ENCODE measurements at places on chromosomes 6 and 20. TPM values are rescaled to one million over a fixed set of nuclear protein-coding genes. Genes with fewer than 3 reads are reported as not detected.

DNA sequence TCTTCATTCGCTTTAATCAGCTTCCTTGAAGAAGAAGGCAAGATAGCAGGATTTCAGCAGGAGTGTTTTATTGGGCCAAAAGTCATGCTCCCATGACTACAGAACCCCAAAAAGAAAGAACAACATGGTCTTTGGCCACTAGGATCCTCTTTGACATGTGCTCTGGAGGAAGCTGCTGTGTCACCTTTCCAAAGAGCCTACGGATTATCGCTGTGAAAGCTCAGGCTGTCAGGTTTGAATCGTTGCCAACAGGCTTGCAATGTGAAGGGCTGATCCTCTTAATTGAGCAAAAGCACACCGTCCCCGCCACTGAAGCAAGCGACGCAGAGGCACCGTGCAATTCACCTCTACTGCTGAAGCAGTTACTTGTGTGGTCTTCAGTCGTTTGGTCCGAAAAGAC, 29.0 kb downstream of the MYLIP start:
- no peak for DNase-seq

- DNase-seq, result no peak
These were observed 20.5 kb downstream of the PTCHD4 start for GRCh38 chr6:48090546-48090945.

- no peak for DNase-seq
These were observed 21.6 kb downstream of the DLL1 start for GRCh38 chr6:170269151-170269845.

- no peak for DNase-seq
These were observed 11.7 kb downstream of the HCK start for GRCh38 chr20:32063695-32064094.

- no peak for DNase-seq
These were observed 138.4 kb downstream of the KCNQ5 start for GRCh38 chr6:72760114-72760793.

DNA sequence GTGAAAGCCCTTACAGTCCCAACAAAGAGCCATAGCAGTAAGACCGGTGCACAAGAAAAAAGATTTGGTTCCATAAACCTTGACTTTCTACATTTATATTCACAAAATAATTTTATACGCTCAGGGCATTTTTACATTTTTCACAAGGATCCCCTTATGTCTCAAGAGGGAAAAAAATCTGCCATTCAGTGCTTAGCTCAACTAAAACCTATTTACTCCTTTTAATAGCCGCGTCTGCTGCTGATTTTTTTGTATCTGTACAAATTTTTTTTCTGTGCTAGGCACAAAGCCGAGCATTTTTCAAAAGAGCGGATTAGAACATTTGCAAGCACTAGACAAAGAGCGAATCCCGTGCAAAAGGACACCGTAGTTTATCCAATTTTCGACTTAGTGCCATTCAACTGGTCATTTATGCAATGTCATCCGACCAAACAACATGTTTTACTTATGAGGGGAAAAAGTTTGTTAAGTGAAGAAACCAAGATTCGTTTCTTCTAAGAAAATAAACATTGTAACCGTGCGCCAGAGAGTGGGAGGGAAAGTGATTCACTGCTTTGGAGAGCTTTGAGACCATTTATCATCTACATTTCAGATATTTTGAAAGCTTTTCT, 3.7 kb downstream of the TFAP2D start:
- DNase-seq, result no peak

- DNase-seq, result no peak
These were observed 29.0 kb downstream of the COL19A1 start for GRCh38 chr6:69895396-69895795.

The L3MBTL1 gene
- 8.3 TPM for total RNA-seq

All from myocyte (in vitro differentiated cells).